ENCODE measurements at places on chromosomes 1 and 21. TPM values are rescaled to one million over a fixed set of nuclear protein-coding genes. Genes with fewer than 3 reads are reported as not detected.

LRRC38 gene
- not detected for total RNA-seq

HNRNPR gene
- 102 TPM for total RNA-seq

NPL gene
- total RNA-seq = 1.3 TPM

NR1I3 gene
- total RNA-seq = not detected

ARHGEF19 gene
- 5.6 TPM for total RNA-seq

NUAK2 gene
- 17.1 TPM for total RNA-seq

ADGRL2 gene
- total RNA-seq = not detected

SPAG17 gene
- not detected for total RNA-seq

PER3 gene
- total RNA-seq = 10.2 TPM

DNA sequence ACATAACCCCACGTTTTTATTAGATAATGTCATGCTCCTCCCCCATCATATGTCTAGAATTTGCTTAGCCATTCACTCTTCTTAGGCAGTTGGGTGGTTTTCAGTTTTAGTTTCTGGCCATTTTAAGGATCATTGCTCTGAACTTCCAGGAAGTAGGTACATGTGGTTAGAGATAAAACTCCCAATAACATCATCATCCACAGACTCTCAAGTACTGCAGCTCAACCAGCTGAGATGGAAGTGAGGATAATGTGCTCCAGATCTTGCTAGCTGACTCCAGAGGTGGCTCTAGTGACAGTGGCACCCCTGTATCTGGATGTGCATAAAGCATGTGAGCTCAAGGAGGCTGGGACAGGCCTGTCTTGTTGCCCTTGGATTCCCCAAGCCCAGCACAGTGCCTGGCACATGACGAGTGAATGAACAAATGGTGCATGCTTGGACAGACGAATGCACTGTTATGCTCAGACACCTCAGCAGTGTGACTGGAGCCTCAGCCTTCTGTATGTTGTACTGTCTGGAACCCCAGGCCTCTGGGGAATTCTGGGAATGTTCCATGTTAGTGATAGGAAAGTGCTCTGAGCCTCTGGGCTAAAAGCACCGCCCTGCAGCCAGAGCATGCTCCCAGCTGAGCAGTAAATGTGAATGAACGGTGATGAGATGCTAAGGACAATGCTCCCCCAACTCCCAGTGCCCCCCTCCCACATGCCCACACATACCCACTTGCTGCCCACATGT is 16.4 kb upstream of the KCNN3 start:
- no peak for DNase-seq

DNA sequence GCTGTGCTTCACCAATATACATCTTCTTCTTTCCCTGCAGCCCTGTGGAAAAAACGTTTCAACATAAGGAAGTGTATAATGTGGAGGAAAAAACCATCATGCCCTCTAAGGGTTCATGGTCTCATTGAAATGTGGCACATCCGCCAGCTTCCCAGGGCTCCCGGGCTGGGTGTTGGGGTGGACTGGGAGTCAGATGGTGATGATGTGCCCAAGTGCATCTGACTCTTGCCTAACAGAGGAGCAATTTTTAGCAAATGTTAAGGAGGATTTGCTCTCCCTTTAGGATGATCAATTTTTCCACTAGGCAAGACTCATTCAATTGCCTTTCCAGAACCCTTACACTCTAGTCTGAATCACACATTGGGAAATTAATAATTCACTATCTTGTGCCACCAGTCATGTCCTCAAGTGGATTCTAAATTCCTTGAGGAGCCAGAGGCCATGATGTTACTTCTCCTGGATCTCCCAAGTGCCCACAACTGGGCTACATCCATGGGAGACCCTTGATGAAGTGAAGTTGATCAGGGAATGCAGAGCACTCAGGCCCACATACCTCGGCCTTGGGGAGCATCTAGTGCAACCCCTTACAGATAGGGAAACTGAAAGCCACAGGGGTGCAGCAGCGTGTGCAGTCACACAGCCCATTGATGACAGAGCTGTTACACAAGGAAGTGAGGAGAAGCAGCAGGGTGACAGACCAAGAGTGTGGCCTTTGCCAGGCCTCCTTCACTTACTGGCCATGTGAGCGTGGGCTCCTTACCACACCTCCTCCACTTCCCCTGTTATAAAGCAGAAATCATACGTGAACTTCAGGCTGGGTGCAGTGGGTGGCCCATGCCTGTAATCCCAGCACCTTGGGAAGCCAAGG is 100.0 kb upstream of the SLC44A3 start:
- DNase-seq = no peak

DNA sequence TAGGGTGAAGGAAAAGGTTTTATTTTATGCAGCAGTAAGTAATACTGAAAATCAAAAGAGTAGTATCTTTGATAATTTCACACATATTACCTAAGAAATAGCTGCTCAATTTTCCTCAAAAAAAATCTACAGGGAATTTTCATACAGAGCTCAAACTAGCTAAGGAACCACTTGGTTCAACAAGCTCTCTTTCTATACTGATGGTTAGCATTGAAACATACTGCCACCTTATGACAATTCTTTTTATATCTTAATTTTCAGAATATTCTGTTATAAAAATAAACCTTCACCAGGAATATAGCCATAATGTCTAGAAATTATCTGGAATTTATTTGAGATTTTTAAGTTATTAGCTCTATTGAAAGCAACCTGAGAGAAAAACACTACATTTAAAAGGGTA is 142.1 kb downstream of the DPYD start:
- no peak for DNase-seq

GRCh38 chr1:172815740-172816139 is 156.8 kb downstream of the FASLG start:
- no peak for DNase-seq

GRCh38 chr1:210883821-210884220 is 250.1 kb downstream of the KCNH1 start:
- DNase-seq = no peak

- DNase-seq = no peak
These were observed 60.3 kb downstream of the PGBD5 start for GRCh38 chr1:230365723-230366307.

GRCh38 chr1:239725933-239726332 is 339.6 kb downstream of the CHRM3 start:
- no peak for DNase-seq

DNA sequence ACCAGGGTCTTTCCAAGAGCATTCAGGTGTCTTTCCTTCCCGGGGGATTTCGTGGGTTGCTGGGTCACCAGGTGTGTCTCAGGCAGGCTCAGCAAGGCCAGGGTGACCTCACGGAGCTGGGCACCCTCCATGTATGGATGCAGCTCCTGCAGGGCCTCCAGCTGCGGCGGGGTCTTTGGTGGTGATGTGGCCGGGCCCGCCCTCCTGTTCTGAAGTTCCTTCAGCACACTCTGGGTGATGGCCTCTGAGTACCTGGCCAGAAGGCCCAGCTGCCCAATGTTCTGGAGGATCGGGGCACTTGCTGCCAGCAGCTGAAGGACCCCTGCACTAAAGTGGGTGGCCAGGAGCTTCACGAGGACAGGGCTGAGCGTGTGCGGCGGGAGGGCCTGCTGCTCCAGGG is 45.5 kb downstream of the URB1 start:
- no peak for DNase-seq

- DNase-seq = no peak
These were observed 60.8 kb downstream of the NDUFS5 start for GRCh38 chr1:39086865-39087409.

DNA sequence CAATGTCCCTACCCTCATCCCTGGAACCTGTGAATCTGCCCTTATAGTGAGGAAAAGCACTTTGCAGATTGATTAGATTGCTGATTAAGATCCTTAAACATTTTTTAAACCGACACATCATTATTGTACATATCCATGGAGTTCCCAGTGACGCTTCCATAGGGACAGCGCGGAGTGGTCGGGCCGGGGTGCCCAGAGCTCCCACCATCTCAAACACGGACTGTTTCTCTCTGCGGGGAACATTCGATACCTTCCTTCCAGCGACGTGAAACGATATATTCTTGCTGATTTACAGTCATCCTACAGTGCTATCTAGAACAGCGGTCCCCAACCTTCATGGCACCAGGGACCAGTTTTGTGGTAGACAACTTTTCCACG is 4.0 kb downstream of the KRTAP10-12 start:
- no peak for DNase-seq

- peak; percentile 39 for DNase-seq
These were observed 33.6 kb downstream of the RUNX1 start for GRCh38 chr21:35015435-35016024.

DNA sequence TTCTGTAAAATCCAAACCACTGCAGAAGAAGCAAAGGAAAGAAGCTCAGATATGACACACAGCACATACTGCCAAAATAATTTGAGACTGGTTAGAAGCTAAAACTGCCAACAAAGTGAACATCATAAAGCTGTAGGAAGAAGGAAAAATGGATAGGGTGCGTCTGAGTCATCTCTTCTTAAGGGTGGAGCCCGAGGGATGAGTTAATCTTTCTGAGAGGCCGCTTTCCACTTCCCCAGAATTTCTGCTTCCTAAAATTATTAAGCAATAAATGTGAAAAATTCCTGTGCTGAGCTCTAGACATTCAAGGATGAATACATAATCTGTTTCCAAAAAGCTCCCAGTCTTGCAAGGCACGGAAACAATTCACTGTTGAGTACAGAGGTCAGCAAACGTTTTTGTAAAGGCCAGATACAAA is 20.1 kb downstream of the PPT1 start:
- no peak for DNase-seq
